Keratinocyte (primary cell): ENCODE measurements at places on chromosomes 11 and 22.

DNA sequence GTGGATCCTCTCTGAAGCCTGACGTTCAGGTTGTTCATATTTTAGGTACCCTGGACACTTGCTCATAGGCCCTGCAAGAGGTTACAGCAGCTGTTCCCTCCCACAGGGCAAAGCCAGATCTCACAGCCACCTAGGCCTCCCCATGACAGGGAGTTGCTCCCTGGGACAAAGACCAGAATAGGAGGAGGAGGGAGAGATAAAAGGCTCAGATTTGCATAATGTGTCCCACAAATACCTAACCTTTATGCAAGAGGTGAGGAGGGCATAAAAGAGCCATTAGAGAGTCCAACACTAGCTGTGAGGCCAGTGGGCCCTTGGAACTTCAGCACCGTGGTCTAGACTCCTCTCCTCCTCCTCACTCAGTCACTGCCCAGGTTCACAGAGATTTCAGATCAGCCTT, 33.8 kb downstream of the ZNF280B start:
- no peak for DNase-seq

GRCh38 chr11:75924966-75925784, 110.2 kb downstream of the UVRAG start:
- no peak for DNase-seq

- no peak for DNase-seq
Measured at GRCh38 chr11:66653123-66653522, 14.6 kb downstream of the RBM4 start.

DNA sequence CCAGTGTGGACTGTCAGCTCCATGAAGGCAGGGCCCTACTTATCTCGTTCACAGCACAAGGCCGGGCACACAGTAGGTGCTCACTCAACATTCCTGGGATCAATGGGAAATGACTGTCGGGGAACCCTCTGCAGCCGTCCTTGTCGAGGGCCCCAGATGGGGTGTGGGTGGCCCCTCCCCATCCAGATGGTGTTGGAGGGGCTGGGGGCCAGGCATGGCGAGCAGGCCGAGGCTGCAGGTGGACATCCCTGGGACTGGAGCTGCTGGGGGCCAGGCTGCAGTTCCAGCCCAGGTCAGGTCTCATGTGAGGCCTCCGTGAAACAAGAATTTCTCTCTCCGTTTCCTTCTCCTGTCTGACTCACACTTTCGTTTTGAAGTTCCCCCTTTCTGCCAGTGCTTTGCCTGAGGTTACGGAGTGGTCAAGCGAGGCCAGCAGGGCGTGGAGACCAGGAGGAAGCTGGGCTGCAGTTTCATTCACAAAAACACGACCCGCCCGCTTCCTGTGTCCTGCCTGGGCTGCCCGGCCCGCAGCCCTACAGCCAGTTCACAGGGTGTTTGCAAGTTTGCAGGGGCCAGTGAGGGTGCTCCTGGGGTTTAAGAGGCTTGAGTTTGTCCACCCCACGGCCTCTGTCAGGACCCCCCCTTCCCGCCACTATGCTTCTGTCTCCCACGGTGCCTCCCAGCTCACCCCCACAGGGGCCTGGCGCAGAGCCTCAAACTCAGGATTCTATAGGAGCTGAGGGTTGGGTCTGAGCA, 4.5 kb downstream of the MYEOV start:
- DNase-seq = no peak
